ENCODE measurements at places on chromosomes 6 and 20.

GRCh38 chr6:3414327-3415081, 42.3 kb downstream of the SLC22A23 start:
- no peak for DNase-seq

DNA sequence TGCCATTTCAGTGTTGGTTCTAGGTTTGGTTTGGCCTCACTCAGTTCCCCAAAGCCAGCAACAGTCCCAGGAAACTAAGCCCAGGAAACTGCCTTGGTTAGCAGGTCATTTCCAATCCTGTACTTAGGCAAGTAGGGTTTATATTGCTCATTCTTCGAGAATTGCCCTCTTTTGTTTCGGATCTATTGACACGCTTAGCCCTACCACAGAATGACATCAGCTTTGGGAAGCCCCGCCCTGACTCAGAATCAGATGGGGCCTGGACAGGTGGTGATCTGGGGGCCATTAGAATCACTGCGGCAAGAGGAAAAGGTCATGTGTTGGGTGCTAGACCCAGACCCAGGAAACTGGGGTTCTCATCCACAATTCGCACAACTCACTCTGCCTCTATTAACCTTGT, 578.2 kb downstream of the QKI start:
- no peak for DNase-seq

- no peak for DNase-seq
These were observed 117.4 kb upstream of the ARID1B start for GRCh38 chr6:156659822-156660198.

GRCh38 chr20:25071734-25072133, 10.2 kb downstream of the VSX1 start:
- DNase-seq: no peak

- no peak for DNase-seq
These were observed 66.8 kb upstream of the ANKEF1 start for GRCh38 chr20:9968015-9968414.

GRCh38 chr20:52364405-52364804, 172.8 kb upstream of the ZFP64 start:
- DNase-seq: no peak

DNA sequence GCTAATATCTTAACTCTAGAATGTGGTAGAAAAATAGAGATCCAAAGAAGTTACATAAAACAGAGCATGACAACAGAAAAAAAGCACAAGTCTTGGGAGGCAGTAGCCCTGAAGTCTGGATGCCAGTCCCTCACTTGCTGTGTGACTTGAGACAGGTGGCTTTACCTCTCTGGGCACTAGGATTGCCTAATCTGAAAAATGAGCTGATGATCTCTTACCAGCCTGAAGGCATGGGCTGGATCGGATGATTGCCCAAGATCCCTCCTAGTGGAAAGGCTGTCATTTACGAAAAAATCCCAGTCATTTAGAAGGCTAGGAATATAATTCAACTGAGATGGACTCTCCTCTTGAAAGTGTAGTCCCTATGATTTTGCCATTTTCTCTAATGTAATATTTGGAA, 10.9 kb upstream of the GCM1 start:
- DNase-seq: no peak

- DNase-seq: no peak
These were observed 12.1 kb downstream of the BCL2L1 start for GRCh38 chr20:31710423-31711108.

DNA sequence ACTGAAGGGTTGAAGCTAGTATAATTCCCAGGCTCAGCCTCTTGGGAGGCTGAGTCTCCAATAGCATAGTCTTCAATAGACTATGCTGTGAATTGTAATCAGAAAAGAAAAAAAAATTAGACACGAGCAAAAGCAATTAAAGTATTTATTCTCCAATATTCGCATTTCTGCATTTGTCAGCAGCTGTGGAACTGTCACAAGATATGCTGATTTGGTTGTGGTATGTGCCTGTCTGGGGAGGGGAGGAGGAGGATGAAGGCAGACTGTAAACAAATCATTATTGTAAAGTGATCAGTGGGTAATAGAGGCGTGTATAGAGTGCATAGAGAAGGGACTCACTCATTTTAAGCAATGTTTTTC, 10.1 kb upstream of the BICRAL start:
- no peak for DNase-seq

DNA sequence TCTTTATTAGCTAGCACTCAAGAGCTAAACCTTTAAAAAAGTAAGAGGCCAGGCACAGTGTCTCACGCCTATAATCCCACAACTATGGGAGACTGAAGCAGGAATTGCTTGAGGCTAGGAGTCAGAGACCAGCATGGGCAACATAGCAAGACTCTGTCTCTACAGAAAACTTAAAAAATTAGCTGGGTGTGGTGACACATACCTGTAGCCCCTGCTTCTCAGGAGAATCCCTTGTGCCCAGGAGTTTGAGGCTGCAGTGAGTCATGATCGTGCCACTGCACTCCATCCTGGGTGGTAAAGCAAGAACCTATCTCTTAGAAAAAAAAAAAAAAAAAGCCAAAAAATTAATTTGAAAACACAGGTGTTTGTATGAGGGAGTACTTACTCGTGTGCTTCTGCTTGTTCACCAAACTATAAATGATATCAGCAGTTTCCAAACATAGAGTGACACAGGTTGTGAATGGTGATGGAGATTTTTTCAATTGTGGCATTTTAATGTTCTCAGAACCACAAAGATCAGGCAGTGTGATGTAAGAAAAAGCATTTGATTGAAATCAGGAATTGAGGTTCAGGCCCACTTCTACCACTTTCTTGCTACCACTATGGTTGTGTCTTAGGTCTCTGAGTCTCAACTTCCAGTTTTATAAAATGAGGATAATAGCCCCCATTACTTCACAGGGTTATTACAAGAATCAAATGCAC, 104.9 kb downstream of the FOXO3 start:
- no peak for DNase-seq

DNA sequence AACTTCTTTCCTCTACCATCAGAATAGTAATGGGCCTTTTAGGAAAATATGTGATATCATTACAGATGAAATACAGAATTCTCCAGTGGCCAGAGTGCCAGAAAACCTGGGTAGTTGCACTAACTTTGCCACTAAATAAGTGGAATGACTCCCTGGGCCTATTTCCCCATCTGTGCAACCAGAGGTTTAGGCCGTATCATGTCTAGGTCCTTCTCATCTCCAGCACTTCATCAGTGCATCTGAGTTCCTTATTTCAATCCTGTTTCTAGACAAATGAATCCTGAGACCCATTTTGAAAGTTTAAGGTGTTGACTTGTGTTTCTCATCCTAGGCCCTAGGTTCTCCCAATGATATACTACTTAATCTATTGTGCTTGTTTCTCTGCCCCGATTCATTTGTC, 236.2 kb downstream of the CD83 start:
- DNase-seq: no peak

DNA sequence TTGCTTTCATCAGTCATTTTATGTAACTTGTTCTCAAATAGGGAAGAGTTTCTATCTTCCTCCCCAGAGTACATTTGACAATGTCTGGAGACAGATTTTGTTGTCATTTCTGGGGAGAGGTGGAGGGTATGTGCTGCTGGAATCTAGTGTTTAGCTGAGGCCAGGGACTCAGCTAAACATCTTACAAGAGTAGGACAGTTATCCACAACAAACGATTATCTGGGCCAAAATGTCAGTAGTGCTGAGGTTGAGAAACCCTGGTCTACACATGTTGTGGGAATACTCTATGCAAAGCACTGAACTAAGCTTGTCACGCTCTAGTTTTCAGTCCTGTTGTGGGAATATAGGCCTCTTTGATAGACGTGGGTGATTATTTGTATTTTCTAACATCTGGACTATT, 171.4 kb downstream of the CD109 start:
- DNase-seq: no peak

DNA sequence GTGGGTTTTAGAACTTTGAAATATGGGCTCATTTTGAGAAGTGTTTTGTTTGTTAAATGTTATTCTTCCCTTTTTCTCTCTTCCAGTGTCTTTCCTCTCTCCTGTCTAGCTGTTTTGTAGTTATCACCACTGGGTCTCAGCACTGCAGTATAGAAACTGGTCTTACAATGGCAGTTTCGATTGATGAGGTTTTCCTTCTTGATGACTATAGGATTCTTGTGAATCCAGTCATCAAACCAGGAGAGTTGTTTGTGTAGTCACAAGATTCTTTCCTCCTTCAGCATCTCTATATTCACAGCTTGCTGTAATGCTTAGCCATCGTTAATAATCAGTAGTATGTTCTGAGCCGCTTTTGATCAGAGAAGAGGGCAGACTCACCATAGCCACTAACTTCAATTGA, 172.3 kb downstream of the OGFRL1 start:
- DNase-seq: no peak

DNA sequence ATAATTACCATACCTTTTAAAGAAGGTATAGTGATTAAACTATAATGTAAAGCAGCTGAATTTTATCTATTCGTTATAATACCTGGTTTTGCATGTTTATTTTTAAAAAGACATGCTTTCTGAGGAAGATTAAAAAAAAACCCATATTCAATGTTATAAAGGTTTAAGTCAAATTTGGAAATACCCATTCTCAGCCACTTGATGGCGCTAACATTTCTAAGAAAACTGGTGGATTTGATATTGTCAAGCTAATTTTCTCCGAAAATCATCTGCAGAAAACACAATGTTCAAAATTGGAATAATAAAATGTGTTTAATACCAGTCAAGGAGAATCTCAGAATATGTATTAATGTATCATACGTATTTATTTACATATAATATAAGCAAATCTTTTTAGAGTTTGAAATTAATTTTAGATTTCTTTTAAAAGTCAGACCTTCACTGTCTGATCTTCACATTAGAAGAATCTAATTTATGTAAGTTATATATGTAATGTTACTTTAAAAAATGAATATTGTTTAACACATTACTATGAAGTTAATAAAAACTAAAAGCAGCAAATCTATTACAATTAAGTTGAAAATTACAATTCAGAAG, 35.0 kb downstream of the SHPRH start:
- DNase-seq: no peak

DNA sequence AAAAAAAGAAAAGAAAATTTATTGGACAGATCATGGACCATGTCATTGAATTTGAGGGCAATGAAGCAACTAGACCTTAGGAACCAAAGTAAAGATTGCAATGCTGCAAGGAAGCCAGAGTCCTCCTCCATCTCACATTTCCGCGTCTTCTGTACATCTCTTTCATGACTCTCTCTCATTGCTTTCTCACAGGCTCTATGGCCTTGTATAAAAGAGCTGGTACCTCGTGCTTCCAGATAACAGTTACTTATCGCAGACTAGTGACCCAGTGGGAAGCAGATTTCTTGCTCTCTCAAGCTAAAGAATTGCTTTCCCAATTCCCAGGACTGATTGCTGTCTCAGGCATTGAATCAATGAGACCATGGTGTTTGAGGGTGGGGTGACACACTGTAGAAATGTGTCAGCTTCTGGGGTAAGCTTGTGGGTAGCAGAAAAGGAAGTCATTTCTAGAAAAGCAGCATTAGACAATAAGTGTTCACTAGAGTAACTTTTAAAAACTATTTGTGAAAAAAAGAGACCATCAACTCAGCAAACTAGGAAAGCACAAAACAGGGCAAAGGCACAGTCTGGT, 635.3 kb downstream of the UTRN start:
- DNase-seq: no peak

DNA sequence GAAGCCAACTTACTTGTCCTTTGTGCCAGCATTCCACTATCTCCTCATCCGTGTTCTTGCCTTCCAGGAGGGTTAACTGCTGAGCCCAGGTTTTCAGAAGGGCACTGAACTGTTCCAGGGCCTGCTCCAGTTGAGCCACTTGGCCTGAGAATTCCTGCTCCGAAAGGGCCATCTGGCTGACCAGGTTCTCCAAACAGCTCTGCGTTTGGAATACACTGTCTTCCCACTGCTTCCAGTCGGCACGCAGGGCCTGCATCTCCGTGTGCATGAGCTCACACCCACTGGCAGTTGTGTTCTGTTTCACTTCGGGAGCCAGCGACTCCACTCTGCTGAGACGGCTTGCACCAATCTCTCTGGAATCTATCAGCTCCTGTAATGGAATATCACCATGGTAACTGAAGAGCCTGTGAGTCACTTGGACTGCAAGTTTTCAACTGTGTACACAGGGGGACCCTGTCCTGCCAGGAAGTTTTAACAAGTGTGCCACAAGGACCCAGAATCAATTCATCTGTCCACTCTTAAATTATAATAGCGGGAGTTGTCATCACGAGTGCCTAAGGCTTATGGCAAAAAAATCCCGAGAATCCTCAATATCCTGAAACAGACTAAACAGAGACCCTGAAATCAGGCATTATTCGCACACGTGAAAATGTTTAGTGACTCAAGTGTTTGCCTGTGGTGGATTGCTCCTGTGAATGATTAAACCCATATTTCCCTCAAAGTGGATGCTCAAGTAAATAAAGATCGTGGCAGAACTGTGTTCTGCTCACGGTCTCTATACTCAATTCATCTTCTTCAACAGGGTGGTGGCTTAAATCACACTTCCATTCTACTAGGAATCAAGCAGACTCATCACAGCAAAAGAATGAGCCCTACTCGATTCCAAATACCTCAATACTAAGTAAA, 255.9 kb downstream of the SYNE1 start:
- no peak for DNase-seq

DNA sequence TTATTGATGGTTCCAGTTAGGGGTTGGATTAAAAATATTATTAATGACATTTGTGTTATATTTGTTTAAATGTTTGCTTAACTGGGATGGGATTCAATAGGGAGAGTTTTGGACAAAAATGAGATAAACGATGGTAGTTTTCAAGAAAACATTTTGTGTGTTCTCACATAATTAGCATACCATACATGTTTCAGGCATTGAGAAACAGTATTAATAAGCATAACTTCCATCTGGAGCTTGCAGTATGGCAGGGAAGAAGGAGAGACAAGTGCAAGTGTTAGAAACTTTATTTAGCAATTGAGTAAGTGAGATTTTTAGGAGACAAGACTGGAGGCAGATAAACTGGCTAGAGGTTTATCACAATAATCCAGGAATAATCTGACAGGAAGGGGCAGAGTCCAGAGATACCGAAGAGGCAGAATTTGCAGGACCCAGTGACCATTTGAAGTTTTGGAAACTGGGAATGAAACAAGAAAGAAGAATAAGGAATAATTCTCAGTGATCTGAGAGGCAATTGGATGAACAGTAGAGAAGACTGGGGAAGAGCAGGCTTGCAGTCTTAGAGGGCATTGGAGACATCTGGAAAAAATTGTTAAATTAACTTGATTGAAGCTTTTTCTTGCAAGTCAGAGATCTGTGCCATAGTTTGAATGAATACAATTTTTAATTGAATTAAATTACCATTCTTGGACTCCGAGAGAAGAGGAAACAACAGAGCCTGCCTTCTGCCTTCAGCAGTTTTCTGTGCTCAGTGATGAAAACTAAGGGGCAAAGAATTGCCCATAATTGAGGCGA, 73.0 kb upstream of the PTCHD4 start:
- no peak for DNase-seq

- DNase-seq: no peak
These were observed 23.5 kb downstream of the PLEKHG1 start for GRCh38 chr6:150622941-150623874.

- DNase-seq: no peak
These were observed 11.9 kb upstream of the SIRPD start for GRCh38 chr20:1569415-1569881.

DNA sequence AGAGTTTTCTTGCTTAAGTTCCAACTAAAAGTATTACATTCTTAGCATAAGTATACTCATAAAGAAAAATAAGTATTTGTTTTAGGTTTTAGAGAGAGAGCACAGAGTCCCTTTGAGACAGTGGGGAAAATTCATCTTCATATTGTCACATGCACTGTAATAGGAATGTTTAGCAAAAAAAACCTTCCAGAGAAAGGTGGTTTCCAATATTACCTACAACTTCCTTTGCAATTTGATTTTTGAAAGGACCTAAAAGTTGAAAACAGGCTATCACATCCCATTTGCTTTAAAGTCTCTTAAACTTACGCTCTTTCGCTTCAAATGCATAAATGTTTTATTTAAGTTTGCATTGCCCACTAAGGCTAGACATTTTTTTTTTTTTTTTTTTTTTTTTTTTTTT, 86.4 kb downstream of the OPRM1 start:
- no peak for DNase-seq
